ENCODE measurements at places on chromosomes 6 and 20.

GRCh38 chr6:1029141-1029540 is 282.8 kb upstream of the FOXQ1 start:
- DNase-seq, result no peak

DNA sequence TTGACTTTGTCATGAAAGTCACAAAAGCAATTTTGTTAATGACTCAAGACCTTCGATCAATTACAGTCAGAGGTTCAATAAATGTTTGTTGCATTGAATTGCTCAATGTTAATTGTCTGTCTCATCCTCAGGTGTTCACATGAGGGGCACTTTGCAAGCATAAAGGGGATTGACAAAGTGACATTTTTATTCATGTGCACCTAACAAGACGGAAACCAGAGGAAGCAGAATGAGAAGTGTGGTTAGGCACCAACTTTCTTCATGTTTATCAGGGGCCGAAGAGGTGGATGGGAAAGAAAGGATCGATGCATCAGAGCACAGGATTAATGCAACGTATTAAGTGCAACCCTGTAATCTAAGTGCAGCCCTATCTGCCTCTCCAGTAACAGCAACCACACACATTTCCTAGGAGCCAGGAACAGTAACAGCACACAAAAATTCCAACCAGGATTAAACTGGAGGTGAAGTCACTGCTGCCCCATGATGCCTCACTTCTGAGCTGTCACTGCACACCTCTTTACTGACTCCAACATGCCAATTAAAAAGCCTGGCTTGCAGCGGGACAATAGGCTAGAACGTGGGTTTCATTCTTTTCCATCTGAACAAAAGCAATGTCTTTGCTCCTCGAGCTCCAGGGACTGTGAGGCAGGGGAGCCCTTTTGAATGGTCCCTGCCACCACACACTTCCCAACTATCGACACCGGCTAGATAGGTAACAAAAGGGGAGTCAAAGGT is 262.7 kb downstream of the CD83 start:
- DNase-seq, result no peak

GRCh38 chr6:52512199-52512598 is 64.7 kb downstream of the TRAM2 start:
- DNase-seq, result no peak

GRCh38 chr20:62401331-62401779 is 5.7 kb downstream of the CABLES2 start:
- DNase-seq, result no peak

- DNase-seq, result no peak
Observed at GRCh38 chr6:137949686-137950390, 82.8 kb downstream of the TNFAIP3 start.

DNA sequence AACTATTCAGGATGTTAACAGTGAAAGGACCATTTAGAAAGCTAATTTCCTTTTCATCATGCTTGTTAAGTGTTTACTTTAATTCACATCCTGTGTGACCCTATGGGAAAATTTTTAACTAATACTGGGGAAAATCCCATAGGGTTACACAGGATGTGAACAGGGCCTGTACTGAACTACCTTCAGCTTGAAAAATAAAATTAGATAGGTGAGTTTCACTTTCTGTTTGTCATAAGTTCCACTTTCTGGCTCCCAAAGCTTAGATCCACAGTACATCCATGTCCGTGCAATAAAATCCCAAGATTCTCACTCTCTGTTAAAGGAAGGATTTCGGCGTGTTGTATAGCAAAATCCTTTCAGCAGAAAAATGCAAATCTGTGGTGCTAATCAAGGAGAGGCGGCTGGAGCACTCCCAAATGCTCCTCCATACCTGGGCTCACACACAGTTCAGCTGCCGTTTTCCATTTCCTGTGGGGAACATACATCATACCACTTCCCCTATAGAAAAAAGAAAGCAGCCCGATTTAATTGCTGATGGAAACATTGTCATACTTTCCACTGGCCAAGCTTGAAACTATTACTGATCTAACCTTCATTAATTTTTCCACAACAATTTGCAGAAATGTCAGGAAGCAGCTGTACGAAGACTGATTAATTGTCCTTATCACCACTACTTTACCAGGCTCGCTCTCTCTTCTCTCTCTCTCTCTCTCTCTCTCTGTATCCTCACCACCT is 125.2 kb downstream of the HIVEP2 start:
- no peak for DNase-seq

- no peak for DNase-seq
Observed at GRCh38 chr20:18188434-18188833, 50.8 kb downstream of the KAT14 start.

DNA sequence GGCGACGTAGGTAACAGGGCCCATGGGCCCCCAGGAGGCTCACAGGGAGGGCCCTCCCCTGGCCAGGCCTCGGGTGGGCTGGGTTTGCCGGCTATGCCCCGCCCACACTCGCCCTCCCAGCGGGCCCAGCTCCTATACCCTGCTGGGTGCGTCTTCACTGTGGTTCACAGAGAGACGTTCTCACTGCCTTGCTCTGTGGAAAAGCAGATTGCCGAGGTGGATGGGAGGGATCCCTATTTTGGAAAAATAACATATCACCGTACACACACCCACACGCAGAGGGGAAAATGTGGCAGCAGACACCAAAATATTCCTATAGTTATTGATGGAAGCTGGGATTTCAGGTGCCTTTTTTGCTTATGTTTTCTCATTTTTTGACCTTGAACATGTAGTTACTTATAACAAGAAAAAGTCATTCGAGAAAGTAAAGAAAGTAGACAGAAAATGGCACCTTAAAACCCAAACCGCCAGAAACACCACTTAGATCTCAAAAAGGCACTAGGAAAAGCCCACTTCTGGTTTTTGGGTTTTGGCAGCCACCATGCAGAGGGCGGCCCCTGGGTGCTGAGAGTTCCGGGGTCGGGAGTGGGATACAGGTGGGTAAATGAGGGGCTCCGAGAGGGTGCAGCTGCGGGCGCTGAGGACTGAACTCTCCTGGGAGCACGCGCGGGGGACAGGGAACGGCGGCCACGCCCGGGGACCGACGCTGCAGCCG is 49.4 kb downstream of the TMEM242 start:
- DNase-seq, result no peak

DNA sequence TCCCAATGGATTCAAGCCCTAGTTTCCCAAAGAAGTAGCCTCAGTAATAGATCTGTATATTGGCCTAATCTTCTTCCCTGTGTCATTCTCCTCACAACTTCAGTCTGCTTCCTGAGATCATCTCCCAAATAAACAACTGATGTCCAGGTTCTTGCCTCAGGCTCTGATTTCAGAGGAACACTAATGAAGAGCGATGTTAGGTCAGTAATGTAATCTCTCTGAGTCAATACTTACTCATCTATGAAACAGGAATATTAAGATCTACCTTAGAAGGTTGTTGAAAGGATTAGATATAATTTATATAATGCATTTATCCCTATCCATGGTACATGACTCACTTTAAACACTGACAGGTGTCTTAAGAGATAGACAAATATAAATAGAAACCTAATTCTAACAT is 246.0 kb upstream of the FLRT3 start:
- DNase-seq, result no peak

DNA sequence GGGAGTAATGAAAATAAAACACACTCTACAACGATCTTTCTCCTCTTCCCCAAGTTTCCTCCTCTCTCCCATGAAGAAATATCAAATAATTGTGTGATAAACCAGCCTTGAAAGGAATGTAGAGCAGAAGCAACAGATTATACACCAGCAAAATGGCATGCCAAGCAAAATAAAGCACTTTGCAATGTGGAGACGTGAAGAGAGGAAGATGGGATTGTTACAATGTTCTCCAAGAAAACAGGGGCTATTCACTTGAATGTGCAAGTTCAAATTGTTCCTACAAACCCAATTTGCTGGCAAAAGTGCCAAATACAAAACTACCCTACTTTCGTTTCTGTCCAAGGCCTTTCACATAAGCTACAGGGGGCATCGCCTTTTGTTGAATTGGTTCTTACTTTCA is 185.1 kb downstream of the PDE7B start:
- no peak for DNase-seq

- DNase-seq, result no peak
Observed at GRCh38 chr6:127775371-127775770, 125.5 kb downstream of the THEMIS start.

- DNase-seq, result no peak
Observed at GRCh38 chr20:51886891-51887608, 84.7 kb upstream of the SALL4 start.

GRCh38 chr6:20589266-20589665 is 55.0 kb downstream of the CDKAL1 start:
- DNase-seq, result no peak

DNA sequence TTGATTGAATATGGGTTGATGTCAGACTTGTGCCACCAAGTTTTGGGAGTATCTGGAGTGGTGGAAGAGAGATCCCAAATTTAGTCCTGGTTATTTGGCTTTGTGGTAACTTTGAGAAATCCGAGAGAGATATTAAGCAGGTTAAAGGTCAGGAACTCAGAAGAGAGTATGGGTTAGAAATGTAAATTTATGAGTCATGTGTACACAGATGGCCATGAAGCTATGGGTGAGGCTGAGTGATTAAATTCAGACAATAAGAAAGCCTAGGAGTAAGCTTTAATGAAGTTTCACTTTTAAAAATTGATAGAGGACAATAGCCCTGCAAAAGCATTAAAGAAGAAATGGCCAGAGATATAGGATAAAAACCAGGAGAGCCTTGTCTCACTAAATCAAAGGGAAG is 14.3 kb downstream of the RIMS1 start:
- DNase-seq, result no peak

DNA sequence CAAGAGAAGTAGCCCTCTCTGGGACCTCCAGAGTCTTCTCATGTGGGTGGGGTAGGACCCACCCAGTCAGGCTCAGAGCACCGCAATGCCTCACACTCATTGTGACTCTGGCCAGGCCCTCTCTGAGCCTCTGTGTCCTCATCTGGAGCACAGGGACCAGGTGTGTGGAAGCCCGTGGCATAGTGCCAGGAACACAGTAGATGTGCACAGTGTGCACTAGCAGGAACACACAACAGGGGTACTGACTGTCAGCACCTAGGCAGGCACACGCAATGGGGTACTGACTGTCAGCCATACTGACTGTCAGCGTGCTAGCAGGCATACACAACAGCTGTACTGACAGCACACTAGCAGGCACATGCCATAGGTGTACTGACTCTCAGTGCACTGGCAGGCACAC is 2.0 kb upstream of the STMN3 start:
- DNase-seq, result no peak

DNA sequence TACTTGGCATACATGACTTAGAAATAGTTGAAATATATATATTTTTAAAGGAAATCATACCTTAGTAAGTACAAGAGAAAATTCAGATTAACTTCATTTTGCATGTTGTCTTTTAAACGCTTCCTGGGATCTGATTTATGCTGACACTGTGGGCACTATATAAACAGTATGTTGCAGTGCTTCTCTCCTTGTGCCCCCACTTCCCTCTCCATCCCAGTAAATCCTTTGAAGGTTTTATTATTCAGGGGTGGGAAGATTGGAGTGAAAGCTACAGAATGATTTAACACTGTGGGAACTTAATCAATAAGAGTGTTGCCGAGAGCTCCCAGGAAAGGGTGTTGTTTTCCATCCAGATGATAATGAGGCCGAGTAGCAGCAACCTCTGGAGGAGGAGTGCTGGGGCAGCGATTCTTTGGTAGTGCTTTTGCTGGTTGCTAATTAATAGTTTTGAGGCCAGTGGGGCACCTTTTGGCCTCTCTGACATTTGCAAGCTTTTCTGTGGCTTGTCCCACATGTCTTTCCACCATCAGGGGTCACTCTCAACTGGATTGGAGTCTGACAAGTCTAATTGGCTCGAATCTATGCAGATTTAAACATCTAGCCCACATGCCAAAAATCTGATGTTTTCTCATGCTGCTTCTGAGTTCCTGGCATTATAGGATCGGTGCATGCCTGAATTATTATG is 183.0 kb upstream of the MMS22L start:
- DNase-seq, result no peak

- no peak for DNase-seq
Observed at GRCh38 chr6:56618050-56618449, 24.6 kb downstream of the DST start.

DNA sequence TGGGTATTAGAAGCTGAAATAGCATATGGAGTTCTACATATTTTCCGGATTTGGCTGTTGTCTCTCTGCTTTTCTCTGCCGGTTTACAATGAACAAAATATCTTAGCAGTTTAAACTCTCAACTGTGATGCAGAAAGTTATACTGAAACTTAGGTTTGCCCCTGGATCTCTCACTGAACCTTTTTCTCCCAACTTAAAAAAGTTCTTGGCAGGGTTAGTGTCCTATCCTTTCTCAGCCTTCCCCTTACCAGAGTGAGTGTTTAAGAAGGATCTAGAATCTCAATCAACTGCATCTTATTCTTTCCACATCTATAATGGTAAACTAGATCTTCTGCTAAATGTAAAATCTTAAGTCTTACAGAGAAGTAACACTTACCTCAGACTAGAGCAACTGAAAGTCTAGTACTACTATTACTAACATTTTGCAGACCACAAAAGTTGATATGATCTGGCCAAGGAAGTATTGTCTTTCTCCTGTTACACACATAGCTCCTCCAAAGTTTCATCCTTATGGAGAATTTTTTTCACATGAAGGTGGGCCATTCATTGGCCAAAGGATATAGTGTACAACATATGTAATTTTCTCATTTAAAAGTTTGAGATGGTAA is 392.3 kb upstream of the RUNX2 start:
- no peak for DNase-seq

- peak; percentile 84 for DNase-seq
Observed at GRCh38 chr6:12348530-12349511, 58.7 kb downstream of the EDN1 start.

- DNase-seq, result no peak
Observed at GRCh38 chr6:5905431-5906339, 101.0 kb downstream of the NRN1 start.

GRCh38 chr20:19815553-19815991 is 57.5 kb downstream of the RIN2 start:
- peak; percentile 93 for DNase-seq

DNA sequence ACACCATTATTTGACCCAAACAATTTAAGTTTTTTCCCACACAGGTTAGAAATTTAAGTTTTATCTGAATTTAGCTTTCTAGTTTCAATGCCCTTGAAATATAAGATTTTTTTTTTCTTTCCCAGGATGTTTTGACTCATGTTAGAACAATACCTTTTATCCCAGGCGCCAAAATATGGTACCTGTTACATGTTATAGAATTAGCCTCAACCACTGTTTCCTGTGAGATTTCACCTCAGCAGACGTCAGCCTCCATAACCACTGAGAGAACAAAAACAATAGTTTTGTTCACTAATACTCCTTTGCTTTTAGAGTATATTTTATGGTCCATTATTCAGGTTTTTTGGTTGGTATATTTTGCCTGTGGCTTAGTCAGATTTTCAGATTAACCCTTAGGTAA is 302.9 kb downstream of the CDKAL1 start:
- no peak for DNase-seq

- DNase-seq, result no peak
Observed at GRCh38 chr6:88631830-88632229, 331.6 kb downstream of the RNGTT start.

DNA sequence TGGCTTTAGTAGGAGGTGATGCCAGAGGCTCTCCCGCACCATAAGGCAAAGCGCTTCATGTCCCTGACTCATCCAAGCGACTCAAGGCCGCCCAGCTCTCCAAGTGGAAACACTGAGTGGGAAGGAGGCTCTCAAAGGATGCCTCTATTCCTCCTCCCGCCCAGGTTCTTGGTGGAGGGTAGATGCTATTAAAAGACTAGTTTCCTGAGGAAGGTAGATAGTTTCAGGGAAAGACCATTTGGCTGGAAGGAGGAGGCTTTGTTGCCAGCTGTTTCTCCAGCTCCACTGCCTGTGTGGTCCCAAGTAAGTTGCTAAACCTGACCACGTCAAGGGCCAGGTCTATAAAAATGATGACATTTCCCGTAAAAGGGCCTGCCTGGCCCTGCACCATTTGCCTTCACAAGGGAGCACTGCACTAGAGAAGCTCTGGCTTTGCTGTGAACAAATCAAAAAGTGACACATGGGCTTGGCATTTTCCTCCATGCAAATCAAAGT is 48.2 kb downstream of the GMDS start:
- DNase-seq, result no peak

All from Panc1 (cell line).